Fibroblast of skin of scalp (primary cell): ENCODE measurements at places on chromosomes 7 and 10.

DNA sequence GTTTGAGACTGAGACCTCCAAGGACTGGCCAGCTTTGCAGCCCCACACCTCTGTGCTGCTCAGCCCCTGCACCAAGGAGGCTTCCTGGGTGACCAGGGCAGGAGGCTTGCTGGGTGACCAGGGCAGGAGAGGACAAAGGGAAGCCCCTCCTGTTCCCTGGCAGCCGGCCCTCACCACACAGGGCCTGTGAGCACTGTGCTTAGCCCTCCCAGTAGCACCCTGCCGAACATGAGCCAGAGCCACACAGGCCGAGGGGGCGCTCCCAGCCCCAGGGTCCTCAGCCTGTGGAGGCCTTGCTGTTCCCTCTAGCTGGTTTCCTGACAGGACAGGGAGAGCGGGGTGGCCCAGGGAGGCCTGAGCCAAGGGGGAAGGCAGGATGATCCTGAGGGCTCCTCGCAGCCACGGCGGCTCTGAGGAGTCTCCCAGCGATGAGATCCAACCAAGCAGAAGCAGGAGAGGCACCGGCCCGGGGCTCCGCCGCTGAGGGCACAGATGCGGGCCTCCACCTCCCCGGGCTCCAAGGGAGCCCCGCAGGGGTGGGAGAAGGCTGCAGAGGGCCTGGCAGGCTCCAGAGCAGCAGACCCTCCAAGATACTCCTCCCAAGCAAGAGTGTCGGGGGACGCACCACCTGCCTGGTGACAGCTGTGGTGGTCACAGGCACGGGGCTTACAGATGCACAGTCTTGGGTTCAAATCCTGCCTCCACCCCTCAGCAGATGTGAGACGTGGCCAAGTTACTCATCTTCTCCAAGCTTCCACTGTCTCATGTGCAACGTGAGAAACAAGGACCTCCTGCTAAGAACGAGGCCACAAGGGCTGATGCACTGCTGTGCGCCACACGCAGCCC lies 22.5 kb downstream of the WDR86 start:
- DNase-seq, result no peak

DNA sequence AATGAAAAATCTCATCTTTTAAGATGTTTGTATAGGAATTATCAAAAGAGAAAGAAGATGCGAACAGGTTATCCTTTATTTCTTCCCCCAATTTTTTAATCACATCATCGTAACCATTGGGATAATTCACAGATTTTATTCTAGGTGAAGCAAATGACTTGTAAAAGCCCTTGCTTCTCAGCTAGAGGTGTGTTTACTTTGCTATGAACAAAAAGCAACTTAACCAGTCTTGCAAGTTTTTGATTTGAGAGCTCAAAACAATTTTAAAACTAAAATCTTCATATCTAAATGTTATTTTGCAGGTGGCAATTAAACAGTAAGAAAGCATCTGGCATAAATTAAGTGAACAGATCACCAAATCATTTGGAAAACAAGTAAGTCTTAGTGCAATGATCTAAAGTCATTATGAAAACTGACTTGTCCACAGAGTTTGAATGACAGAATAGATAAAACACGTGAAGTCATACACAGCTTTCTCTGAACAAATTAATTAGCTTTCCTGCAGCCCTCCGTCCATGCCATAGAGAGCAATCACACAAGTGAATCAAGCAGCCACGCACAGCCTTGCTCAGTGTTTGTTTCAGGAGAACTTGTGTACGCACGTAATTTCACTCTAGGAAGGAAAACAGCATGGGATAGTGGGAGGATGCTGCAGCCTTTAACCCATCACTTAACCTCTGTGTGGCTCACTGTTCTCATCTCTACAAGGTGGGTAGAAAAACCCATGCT lies 85.0 kb upstream of the ZNF800 start:
- no peak for DNase-seq

- DNase-seq, result no peak
Measured at GRCh38 chr7:64876792-64877713, 26.0 kb upstream of the ZNF273 start.

GRCh38 chr7:101898106-101898505 lies 80.7 kb downstream of the CUX1 start:
- peak; percentile 54 for DNase-seq

DNA sequence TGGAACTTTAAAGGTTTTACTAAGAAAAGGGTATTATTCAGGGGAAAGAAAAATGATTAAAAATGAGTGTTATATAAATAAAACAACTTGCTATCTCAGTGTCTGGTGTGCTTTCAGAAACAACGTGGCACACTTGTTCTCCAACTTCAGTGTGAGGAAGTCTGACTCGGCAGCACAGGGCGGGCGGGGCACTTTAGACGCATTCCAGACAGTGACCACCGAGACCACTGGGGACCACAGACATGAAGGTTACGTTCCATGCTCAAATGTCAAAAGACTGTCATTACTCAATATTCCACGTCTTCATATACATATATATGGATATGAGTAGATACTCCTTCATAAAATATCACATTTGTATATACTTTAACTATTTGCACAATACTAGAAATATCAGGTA lies 87.0 kb downstream of the LARP4B start:
- peak; percentile 52 for DNase-seq

DNA sequence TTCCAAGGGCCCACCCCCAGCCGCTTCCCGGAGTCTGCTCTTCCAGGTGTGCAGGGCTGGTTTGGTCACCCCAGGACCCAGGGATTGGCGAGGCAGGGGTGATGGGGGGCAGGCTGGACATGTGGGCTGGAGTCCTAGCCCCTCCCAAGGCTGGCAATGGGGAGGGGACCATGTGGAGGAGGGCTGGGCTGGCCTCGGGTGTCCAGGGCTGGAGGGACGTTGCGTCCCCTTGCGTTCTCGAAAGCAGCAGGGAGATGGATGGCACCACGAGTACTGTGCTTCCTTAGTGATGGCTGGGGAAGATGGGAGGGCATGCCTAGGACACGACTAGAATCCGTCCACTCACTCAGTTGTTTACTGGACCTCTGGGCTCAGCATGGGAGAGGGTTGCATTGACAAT lies 532.5 kb upstream of the FOXK1 start:
- no peak for DNase-seq

DNA sequence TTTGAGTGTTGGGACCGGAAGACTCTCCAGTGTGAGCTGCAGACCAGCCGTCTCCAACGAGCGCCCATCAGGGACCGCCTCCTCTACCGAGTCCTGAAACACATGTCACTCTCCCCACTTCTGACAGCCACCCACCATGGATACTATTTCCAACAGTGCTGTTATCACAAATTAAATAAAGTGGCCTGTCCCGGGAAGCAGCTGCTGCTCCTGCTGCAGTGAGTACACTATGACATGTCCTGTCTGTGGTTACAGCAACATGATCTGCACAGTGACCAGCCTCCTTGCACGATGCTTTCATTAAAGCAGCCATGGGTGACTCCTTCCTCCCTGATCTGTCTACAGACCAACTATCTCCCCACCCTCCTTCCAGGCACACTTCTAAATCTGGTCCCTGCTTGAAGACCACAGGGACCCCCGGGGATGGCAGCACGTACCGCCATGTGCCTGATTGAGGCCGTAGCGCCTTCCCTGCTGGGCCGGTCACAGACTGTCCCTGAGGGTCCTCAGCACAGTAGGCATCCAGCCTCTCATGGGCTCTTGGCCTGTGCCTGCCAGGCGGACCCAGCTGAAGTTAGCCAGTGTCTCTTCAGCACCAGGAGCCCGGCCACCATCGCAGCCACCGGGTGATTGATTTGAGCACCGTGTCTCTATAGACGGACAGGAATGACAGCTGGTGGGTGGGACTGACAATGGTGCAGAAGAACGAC lies 58.8 kb downstream of the TCERG1L start:
- DNase-seq, result no peak

- no peak for DNase-seq
Measured at GRCh38 chr10:14669576-14669975, 105.1 kb downstream of the FAM107B start.

GRCh38 chr10:34814223-34814912 lies 728 bp downstream of the PARD3 start:
- DNase-seq, result peak; percentile 57

DNA sequence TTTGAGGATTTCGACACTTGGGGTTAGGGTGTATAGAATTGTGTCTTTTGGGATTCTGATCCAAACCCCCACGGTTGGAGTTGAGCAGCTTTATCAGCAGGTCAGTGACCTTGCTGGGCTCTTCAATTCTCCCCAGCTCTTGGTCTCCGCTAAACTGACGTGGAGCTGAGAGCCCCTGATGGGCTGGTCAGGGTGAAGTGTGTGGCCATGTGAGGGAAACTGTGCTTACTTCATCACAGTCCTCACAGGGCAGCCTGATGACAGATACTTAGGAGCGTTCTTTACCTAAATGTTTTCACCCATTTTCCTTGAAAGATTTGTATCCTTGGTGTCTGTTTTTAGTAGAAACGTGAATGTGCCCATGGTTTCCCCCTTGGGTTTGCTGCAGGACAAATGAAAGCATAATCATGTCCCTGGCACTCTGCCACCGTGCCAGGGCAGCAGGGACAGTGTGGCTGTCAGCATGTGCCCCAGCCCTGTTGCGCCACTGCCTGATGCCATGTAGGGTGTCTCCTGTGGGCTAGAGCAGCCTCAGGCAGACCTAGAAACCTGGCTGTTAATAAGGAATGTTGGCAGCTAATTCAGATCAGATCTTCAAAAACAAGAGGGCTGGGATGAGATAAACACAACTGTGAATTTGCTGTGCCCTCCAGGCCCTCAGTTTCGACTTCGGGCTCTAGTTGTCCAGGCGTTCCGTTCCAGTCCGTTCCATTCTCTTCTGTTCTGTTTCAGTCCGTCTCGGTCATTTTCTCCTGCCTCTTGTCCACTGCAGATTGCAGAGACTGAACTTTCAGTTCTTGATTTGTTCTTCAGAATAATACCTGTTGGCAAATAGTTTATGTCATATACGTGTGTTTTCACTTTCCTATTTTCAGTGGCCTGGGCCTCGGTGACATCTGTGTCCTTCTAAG lies 96.8 kb downstream of the TRRAP start:
- DNase-seq, result no peak

- DNase-seq, result no peak
Measured at GRCh38 chr10:95896071-95896850, 11.5 kb upstream of the CC2D2B start.

GRCh38 chr7:37674531-37674930 lies 9.0 kb upstream of the GPR141 start:
- no peak for DNase-seq

DNA sequence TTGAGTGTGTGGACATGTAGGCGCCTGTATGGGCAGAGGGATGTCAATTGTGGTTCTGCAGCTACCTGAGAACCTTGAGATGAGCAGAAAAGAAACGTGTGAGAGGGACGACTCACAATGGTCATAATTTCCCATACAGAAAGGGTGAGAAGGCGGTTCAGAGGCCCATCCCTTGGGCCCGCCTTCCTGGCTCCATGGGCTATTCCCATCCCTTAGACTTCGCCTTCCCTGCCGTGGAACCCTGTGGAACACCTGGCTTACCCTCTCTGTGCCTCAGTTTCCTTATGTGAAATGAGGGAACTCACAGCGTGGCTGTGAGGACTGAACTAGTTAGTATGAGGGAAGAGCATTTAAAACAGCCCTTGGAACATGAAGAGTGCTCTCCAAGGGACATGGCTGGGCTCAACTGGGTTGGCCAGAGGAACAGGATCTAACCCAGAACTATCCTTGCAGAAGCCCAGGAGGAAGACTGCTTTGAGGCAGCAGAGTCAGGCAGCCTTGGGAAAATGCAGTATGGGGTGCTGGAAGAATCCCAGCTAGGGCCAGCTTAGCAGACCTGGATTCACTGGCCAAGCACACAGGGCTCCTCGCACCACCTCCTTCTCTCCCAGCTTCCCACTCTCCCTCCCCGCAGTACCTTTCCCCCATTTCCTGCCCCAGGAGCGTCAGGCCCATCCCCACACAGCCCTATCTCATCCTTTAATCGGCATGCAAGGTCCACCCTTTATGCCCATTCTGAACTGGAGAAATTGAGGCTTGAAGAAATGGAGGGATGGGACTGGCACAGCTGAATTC lies 11.1 kb upstream of the ZMIZ1 start:
- no peak for DNase-seq

- DNase-seq, result no peak
Measured at GRCh38 chr7:91294639-91295220, 30.5 kb downstream of the FZD1 start.
